ENCODE measurements at places on chromosomes 16 and 17. TPM values are rescaled to one million over a fixed set of nuclear protein-coding genes. Genes with fewer than 3 reads are reported as not detected.

DNA sequence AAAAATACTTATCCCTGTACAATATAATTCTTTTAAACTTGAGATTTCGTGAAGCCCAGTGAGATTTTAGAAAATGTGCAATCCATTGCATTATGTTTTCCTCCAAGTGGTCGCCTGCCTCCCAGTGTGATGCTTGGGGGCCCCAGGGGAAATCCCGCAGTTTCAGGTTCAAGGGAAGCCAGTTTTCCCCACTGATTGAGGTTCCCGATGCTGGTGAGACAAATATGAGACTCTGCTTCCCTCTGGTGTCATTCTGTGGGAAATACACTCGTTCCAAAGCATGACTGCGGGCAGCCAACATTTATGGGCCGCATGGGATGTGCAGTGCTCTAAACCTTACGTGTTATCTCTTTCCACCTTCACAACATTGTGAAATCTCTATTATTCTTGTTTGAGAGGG lies 200.8 kb downstream of the PRKCB start:
- H3K27ac ChIP-seq, result no peak overlapping the region
- peaks cover 14% of the 10 kb centered on the region for H3K4me1 ChIP-seq
- H3K36me3 ChIP-seq, result peaks cover 5% of the 10 kb centered on the region
- no peak overlapping the region for H3K4me3 ChIP-seq

GRCh38 chr17:62627904-62628633 lies 599 bp downstream of the MRC2 start:
- no peak overlapping the region for H3K27ac ChIP-seq
- H3K36me3 ChIP-seq, result no peaks in the 10 kb centered on the region
- no peaks in the 10 kb centered on the region for H3K27me3 ChIP-seq
- H3K4me1 ChIP-seq, result peaks cover 6% of the 10 kb centered on the region
- DNase-seq, result no peak

DNA sequence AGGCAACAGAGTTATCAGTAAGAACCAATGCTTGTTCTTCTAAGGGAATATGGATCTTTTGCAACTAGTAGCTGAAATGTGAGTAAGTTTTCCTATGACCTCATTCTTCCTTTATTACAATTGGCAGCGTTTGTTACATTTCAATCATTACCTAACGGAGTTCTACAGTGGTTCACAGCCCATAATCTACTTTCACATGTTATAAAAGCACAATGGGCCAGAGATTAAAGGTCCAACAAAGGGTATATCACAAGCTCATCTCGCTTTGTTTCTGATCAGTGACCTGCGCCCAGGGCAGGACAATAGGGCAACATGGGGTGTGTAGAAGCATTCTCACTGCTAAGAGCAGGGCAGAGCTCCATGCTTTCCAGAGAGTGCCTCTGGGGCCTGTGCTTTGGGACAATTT lies 279.9 kb upstream of the DYNLRB2 start:
- no peaks in the 10 kb centered on the region for H3K4me1 ChIP-seq
- no peaks in the 10 kb centered on the region for H3K36me3 ChIP-seq
- no peak overlapping the region for H3K4me3 ChIP-seq
- no peak overlapping the region for H3K27ac ChIP-seq
- peaks cover 3% of the 10 kb centered on the region for H3K27me3 ChIP-seq

Gene CLCN7
- 17.0 TPM for polyA plus RNA-seq

Gene IGSF6
- polyA plus RNA-seq, result 0.41 TPM

GRCh38 chr17:9321890-9322289 lies 253.7 kb downstream of the STX8 start:
- H3K4me1 ChIP-seq, result no peaks in the 10 kb centered on the region
- no peak overlapping the region for H3K27ac ChIP-seq
- DNase-seq, result no peak
- no peaks in the 10 kb centered on the region for H3K36me3 ChIP-seq
- H3K4me3 ChIP-seq, result no peak overlapping the region

GRCh38 chr17:39750131-39751015 lies 12.6 kb downstream of the GRB7 start:
- no peak overlapping the region for H3K27ac ChIP-seq
- no peaks in the 10 kb centered on the region for H3K36me3 ChIP-seq
- H3K4me1 ChIP-seq, result peaks cover 19% of the 10 kb centered on the region

GRCh38 chr17:20979792-20980083 lies 63.1 kb downstream of the USP22 start:
- H3K4me1 ChIP-seq, result no peaks in the 10 kb centered on the region
- no peaks in the 10 kb centered on the region for H3K27me3 ChIP-seq
- H3K36me3 ChIP-seq, result no peaks in the 10 kb centered on the region

DNA sequence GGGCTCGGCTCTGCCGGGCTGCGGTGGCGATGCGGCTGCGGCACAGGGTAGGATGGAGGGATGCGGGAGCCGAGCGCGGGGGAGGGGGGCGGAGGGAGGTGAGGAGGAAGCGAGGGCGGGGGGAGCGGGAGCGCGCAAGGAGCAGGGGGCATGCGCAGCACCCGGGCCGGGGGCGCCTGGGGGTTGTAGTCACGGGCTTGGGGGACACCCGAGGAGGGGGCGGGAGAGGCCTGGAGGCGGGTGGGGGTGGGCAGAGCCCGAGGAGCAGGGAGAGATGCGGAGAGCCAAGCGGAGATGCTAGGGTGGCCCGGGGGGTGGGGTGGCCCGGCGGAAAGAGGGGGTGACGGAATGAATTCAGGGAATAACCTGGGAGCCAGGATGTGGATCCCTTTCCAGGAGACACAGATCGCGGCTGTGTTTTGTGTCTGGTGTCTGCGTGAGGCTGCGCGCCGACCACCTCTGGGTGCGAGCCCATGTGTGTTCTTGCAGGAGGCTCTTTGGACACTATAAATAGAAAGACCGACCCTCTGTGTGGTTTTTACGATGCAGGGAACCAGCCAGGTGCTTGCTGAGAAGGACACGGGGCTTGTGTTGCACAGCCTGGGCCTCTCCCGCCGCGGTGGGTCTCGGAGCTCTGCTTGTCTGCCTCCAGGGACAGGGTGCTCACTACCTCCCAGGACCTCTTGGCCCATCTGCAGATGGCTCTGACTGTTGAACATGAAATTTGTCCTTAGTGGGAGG lies at the start of gene STX1B:
TSS of gene STX1B (minus strand) at position 54 of the 741 bp plus-strand sequence. CDS start 242 bp downstream, outside the sequence.
- peak within 1 kb of the TSS; percentile 55 for H3K4me3 ChIP-seq
- H3K27me3 ChIP-seq, result no peaks in the 10 kb centered on the region
- peaks cover 6% of the 10 kb centered on the region for H3K4me1 ChIP-seq
- DNase-seq, result peak; percentile 49
- H3K36me3 ChIP-seq, result no peaks in the 10 kb centered on the region

DNA sequence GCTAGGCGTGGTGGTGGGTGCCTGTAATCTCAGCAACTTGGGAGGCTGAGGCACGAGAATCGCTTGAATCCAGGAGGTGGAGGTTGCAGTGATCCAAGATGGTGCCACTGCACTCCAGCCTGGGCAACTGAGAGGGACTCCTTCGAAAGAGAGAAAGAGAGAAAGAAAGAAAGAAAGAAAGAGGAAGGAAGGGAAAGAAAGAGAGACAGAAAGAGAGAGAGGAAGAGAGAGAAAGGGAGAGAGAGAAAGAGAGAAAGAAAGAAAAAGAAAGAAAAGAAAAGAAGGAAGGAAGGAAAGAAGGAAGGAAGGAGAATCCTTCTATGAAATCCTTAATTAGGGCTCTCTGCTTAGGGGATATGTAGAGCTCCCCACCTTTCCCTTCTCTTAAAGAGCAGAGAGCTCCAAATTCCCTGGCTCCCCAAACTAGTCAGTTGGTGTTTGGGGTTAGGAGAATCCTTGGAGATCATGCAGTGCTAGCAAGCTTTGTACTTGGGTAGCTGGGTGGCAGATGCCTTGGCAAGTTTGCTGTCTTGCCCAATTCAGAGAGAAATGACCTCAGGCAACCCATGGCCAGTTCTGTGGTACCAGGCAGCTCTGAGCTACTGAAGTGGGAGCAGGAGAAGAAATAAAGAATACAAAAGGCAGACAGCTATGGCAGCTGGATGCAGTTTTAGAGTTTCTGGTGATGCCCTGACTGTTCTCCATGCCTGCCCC lies 8.9 kb upstream of the HOXB13 start:
- H3K27ac ChIP-seq, result no peak overlapping the region
- peaks cover 34% of the 10 kb centered on the region for H3K27me3 ChIP-seq
- DNase-seq, result no peak
- no peaks in the 10 kb centered on the region for H3K36me3 ChIP-seq

Gene DPEP3
- polyA plus RNA-seq, result 0.44 TPM

- DNase-seq, result no peak
- no peak overlapping the region for H3K27ac ChIP-seq
- H3K36me3 ChIP-seq, result no peaks in the 10 kb centered on the region
Observed at GRCh38 chr17:11880714-11881113, 116.6 kb downstream of the ZNF18 start.

Gene NOL3
- polyA plus RNA-seq, result not detected

Gene PLA2G10
- not detected for polyA plus RNA-seq

Gene NPW
- polyA plus RNA-seq, result not detected

- no peak overlapping the region for H3K4me3 ChIP-seq
- DNase-seq, result no peak
- no peaks in the 10 kb centered on the region for H3K36me3 ChIP-seq
- no peaks in the 10 kb centered on the region for H3K4me1 ChIP-seq
Observed at GRCh38 chr17:54882950-54883349, 17.7 kb upstream of the TOM1L1 start.

DNA sequence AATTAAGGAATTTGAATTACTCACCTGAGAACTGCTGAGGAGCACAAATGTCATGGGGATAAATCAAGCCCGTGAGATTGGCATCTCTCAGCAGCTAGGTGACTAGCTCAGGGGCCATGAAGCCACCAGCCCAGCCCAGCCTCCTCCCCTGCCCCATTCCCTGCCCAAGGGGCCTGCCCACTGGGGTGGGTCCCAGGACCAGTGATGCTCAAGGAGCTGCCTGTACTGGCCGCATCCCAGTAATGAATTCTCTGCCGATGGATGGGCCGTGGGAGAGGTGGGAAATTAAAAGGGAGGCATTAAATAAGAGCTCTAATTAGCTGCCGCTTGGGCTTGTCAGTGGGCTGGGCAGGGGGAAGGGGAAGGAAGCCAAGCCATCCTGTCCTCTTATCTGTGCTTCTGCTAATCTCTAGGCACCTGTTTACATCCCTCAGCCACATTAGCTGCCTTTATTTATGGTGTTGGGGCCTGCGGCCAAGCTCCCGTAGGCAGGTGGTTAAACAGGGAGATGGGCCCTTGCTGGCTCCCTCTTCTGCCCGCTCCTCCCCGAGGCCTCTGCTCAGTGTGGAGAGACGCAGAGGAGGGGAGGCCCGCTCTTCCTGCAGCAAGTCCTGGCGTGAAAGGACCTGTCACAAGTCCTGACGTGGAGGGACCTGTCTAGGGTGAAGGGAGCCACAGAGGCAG lies 48.8 kb downstream of the PIPOX start:
- peaks cover 97% of the 10 kb centered on the region for H3K36me3 ChIP-seq
- no peak overlapping the region for H3K4me3 ChIP-seq
- H3K27me3 ChIP-seq, result no peaks in the 10 kb centered on the region

Gene TMEM94
- polyA plus RNA-seq, result 27.2 TPM

Gene DOC2A
- 0.18 TPM for polyA plus RNA-seq

DNA sequence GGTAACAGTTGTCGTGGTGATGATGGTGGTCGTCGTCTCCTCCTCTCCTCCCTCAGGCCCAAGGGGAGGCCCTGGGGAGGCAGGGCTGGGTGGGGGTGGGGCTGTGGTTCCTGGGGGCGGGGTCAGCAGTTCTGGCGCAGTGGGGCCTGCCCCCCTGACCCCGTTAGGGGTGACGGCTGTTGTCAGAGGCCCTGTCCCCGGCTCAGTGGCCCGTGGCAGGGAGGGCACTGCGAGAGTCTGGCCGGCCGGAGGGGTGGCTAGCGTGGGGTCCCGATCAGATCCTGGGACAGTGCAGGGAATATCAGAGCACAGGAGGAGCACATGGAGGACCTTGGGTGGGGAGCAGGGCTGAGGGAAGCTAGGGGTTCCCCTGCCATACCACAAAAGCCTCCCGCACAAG lies 2.5 kb downstream of the SEZ6L2 start:
- H3K4me1 ChIP-seq, result peaks cover 5% of the 10 kb centered on the region
- DNase-seq, result no peak
- H3K27me3 ChIP-seq, result peaks cover 5% of the 10 kb centered on the region
- H3K4me3 ChIP-seq, result no peak overlapping the region
- no peaks in the 10 kb centered on the region for H3K36me3 ChIP-seq

Gene PYCARD
- polyA plus RNA-seq, result 41.0 TPM

GRCh38 chr17:40779181-40779909 lies 3.0 kb downstream of the KRT27 start:
- H3K4me1 ChIP-seq, result no peaks in the 10 kb centered on the region
- peak; percentile 16 for DNase-seq
- no peaks in the 10 kb centered on the region for H3K36me3 ChIP-seq
- no peaks in the 10 kb centered on the region for H3K27me3 ChIP-seq
- no peak overlapping the region for H3K4me3 ChIP-seq

GRCh38 chr17:77061669-77062068 lies 79.1 kb upstream of the SEC14L1 start:
- H3K4me1 ChIP-seq, result no peaks in the 10 kb centered on the region
- peaks cover 1% of the 10 kb centered on the region for H3K27me3 ChIP-seq
- no peak for DNase-seq
- no peak overlapping the region for H3K4me3 ChIP-seq
- H3K36me3 ChIP-seq, result no peaks in the 10 kb centered on the region

GRCh38 chr17:77387891-77388290 lies 247.1 kb downstream of the SEC14L1 start:
- H3K36me3 ChIP-seq, result no peaks in the 10 kb centered on the region
- no peaks in the 10 kb centered on the region for H3K27me3 ChIP-seq
- DNase-seq, result no peak
- H3K27ac ChIP-seq, result no peak overlapping the region
- H3K4me3 ChIP-seq, result no peak overlapping the region

Gene COX6A2
- not detected for polyA plus RNA-seq

- H3K4me3 ChIP-seq, result no peak overlapping the region
- H3K4me1 ChIP-seq, result no peaks in the 10 kb centered on the region
- H3K27ac ChIP-seq, result no peak overlapping the region
- H3K36me3 ChIP-seq, result no peaks in the 10 kb centered on the region
Observed at GRCh38 chr17:78206298-78206697, 7.8 kb upstream of the BIRC5 start.

Gene HOXB13
- not detected for polyA plus RNA-seq

DNA sequence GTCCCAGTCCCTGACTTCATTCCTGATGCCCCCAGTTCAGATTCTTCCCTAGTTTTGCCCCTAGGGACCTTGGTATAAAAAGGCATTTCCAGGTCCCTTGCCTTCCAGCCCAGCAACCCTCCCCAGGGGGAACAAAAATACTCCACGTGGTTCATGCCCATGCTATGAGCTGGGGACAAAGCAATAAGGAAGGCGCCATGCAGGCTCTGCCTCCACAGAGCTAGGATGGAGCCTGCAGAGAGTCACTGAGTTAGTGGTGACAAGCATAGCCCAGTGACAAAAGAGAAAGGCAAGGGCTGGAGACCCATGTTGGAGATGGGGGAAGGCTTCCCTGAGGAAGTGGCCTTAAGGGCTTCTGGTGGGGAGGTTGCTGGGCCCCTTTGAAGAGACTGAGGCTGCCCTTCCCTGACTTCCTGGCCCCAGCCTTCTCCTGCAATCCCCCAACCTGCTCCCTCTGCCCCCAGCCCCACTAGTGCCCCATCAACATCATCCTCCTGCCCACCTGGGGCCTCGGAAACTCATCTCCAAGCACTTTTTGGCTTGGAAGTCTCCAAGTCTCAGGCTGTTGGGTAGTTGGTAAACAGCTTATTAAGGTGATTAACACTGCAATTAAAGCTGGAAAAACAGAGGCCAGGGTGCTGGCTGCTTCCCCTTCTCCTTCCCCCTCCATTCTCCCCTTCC lies 9.6 kb downstream of the DLX3 start:
- no peak for DNase-seq
- H3K27ac ChIP-seq, result no peak overlapping the region
- H3K36me3 ChIP-seq, result no peaks in the 10 kb centered on the region
- no peak overlapping the region for H3K4me3 ChIP-seq

Measured in naive thymus-derived CD4-positive, alpha-beta T cell (primary cell).